ENCODE measurements at places on chromosomes 5 and 9.

DNA sequence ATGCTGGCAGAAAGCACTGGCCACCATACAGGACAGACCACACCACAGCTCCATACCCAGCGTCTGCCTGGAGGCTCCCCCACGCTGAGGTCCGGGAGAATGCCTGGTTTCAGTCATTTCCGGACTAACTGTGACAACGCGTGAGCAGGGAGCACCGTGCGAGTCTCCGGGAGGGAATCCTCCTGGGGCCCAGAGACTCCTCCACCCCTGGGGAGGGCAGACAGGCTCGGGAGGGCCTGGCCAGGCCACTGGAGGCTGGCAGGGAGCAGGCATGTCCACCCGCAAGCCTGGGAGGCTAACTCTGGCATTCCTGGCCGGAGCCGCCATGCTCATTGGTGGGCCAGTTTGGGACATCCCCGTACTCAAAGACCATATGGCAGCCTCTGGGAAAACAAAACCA lies 6.5 kb downstream of the BRD3OS start:
- no peak for DNase-seq

DNA sequence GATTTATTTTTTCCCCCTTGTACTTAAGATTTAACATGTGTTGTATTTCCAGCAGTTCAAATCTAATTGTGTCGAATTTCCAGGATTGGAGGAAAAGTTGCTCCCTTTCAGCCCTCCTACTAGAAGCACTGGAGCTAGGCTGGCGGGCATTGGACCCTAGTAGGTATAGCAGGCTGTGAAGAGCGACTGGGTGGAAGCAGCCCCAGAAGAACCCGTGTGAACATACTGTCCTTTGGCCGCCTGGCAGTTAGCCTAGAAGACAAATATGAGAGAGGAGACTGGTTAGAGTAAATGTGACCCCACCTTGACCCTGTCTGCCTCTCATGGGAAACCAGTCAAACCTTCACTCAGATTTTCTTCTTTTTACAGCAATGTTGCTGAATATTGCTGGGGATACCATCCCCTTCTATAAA lies 13.9 kb downstream of the ALDOB start:
- DNase-seq = no peak

- peak; percentile 37 for DNase-seq
These were observed 84.0 kb downstream of the ZSWIM6 start for GRCh38 chr5:61416010-61416409.

- no peak for DNase-seq
These were observed 2.4 kb upstream of the GLT6D1 start for GRCh38 chr9:135641745-135642144.

- no peak for DNase-seq
These were observed 3.9 kb downstream of the ALAD start for GRCh38 chr9:113397203-113397631.

GRCh38 chr9:135343136-135343535 lies 136.4 kb upstream of the PPP1R26 start:
- no peak for DNase-seq

GRCh38 chr5:107074996-107075395 lies 595.7 kb downstream of the EFNA5 start:
- no peak for DNase-seq

GRCh38 chr5:146193285-146193684 lies 10.1 kb upstream of the RBM27 start:
- peak; percentile 47 for DNase-seq

- peak; percentile 49 for DNase-seq
These were observed 40.2 kb downstream of the SH3RF2 start for GRCh38 chr5:145976431-145977155.

DNA sequence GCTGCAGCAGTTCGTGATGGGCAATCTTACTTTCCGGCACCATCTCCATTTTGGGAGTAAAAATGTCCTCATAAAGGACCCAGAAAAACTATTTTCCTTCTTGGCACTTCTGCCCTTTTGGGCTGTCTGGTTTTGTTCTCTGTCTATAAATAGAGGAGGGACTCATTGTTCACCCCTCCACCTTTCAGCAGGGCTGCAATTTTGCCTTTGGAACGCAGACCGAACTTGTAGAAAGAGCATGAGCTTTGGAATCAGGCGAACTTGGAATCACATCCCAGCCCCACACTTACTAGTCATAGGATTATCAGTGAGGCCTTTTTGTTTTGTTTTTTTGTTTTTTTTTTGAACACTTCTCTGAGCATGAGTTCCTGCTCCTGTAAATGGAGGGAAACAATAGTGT lies 178.1 kb upstream of the IL12B start:
- peak; percentile 14 for DNase-seq

DNA sequence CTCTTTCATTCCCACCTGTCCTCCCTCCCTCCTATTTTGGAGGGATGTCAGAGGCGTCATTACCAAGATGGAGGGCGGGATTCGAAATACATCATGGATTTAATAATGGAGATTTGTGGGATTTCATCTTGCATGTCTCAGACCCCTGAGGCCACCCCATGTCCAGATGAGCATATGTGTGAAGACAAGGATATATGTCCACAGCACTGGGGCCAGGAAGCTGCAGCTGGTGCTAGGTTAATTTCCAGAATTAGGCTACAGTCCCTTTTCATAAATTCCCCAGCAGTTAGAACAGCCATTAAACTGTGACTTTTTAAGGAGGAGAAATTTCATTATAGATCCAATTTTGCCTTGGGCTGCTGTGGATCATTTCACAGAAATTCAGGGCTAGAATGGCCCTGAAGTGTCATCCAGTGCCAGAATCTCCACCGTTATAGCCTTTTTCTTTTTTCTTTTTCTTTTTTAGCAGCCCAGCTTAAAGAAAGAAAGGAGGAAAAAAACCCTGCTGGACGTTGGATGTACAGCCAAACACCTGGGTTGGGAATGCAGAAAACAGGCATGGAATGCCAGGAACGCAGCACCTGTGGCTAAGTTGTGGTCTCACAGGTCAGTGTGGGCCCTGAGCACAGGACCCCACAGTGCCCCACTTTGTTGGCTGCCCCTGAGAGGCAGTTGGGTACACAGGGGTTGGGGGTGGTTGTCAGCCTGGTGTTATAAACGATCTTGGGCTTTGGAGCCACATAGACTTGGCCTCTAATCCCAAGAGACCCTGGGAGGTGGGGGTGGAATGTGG lies 50.2 kb upstream of the CXCL14 start:
- no peak for DNase-seq

- DNase-seq = peak; percentile 90
These were observed 1032.7 kb downstream of the NR2F1-AS1 start for GRCh38 chr5:92548346-92548745.

GRCh38 chr9:94801681-94802080 lies 75.2 kb downstream of the AOPEP start:
- peak; percentile 37 for DNase-seq

DNA sequence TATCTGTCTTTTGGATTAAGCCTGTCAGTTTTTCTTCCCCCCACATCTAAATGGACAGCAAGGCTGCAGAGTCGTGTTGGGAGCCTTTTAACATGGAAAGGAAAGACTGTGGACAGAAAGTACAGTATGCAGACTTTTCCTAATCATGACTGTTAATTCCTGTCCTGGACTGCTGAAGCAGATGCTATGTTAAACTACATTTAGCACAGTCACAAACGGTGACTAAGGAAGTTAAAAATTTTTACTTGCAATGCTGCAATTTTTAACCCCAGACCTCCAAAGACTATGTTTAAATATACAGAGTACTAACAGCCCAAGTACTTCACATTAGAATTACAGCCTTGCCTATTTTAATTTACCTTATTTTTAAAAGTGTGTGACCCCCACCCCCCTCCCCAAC lies 51.8 kb downstream of the ELAVL2 start:
- no peak for DNase-seq

GRCh38 chr5:102036927-102037326 lies 259.2 kb downstream of the SLCO4C1 start:
- DNase-seq = no peak

- no peak for DNase-seq
These were observed 40.1 kb upstream of the PDE8B start for GRCh38 chr5:77170196-77170890.

GRCh38 chr9:137423514-137424291 lies 510 bp downstream of the NOXA1 start:
- no peak for DNase-seq

DNA sequence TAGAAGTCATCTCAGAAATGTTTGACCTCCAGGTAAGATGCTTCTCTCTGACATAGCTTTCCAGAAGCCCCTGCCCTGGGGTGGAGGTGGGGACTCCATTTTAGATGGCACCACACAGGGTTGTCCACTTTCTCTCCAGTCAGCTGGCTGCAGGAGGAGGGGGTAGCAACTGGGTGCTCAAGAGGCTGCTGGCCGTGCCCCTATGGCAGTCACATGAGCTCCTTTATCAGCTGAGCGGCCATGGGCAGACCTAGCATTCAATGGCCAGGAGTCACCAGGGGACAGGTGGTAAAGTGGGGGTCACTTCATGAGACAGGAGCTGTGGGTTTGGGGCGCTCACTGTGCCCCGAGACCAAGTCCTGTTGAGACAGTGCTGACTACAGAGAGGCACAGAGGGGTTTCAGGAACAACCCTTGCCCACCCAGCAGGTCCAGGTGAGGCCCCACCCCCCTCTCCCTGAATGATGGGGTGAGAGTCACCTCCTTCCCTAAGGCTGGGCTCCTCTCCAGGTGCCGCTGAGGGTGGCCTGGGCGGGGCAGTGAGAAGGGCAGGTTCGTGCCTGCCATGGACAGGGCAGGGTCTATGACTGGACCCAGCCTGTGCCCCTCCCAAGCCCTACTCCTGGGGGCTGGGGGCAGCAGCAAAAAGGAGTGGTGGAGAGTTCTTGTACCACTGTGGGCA lies 642 bp downstream of the CSF2 start:
- DNase-seq = no peak

GRCh38 chr5:159779481-159779880 lies 136.8 kb upstream of the ADRA1B start:
- DNase-seq = no peak

DNA sequence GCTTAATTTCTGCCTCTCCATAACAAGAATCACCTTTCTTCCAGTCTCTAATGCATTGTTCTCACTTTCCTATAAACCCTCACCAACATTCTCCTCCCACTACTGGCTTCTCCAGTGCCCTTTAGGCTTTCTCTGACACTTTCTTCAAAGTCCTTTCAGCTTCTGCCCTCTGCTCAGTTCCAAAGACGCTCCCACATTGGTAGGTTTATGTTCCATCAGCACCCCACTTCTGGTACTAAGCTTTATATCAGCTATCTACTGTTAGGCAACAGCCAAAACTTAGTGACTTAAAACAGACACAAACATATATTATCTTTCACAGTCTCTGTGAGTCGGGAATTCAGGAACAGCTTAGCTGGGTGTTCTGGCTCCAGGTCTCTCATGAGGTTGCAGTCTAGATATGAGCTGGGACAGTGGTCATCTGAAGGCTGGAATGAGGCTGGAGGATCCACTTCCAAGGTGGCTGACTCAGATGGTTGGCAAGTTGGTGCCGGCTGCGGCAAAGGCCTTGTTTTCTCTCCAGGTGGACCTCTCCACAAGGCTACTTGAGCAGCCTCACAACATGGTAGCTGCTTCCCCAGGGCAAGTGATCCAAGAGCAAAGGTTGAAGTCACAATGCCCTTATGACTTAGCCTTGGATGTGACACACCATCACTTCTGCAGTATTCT lies 37.4 kb downstream of the BOD1 start:
- DNase-seq = no peak

- DNase-seq = no peak
These were observed 309.0 kb downstream of the MAN2A1 start for GRCh38 chr5:109998726-109999125.

DNA sequence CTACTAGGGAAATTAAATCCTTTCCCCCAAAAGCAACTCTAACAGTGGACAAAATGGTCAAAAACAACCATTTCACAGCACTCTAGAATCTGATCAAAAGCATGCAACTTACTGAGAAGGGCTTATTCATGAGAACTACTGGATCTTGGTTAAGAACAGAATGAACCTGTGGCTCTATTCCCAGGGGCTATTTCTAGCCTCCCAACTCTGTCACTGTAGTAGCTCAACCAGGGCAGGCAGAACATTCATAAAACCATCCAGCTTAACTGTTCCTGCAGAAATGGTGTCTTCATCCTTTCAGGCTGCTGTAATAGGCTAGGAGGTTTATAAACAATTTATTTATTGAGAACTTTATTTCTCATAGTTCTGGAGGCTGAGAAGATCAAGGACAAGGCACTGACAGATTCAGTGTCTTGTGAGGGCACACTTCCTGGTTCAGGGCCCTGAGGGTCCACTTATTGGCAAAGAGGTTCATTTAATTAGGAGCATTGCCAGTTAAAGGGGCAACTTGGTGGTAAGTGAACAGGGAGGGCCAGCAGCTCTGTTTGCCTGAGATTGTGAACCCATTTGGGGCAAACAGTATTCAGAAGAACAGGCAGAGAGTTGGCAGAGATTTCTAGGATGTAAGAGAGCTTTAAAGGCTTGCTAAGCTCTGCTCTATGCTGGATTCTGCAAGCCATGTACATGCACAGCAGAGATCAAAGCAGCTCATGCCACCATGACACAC lies 238.5 kb upstream of the FBXL7 start:
- no peak for DNase-seq

GRCh38 chr5:52603778-52604554 lies 183.8 kb upstream of the ITGA1 start:
- no peak for DNase-seq

DNA sequence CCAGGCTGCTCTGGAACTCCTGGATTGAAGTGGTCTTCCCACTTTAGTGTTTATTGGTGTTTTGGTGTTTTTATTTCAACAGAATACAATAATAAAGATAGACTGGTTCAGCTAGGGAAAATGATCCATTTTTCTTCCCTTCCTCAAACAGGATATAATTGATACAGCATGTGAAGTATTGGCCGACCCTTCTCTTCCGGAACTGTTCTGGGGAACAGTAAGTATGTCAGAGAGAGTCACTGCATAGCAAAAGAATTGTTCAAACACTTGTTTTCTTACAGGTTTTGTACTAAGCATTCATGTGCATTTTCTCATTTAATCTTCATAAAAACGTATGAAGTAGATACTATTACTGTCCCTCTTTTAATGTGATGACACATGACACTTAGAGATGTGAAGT lies 31.6 kb downstream of the NUP188 start:
- no peak for DNase-seq

DNA sequence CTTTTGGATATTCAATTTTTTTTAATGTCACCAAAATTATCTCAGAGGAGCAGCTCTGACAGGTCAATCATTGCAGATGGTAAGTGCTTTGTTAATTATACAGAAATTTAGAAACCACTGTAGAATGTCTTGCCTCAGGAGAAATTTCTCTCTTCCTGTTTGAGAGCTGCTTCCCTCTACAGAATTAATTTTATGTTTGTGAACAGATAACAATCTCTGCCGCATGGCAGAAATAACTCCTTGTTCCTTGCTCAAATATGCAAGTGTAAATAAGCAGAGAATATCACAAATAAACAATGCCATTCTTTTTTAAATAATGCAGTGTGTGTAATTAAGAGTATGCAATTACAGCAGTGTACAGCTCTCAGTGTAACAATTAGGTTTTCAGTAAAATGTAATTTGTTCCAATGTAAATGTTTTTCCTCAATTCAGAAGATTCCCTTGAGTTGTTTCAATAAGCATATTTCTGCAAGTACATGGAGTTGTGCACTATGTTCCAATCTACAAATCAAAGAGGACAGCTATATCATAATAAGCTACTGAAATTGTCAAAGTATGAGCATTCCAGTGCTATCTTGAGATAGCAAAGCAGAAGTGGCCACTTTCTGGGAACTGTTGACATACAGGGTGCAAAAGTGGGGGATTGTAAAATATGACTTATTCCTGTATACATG lies 1012.8 kb downstream of the MAT2B start:
- no peak for DNase-seq

- peak; percentile 49 for DNase-seq
These were observed at the start of gene ZNF883 for GRCh38 chr9:113011911-113012381. ZNF883 (minus strand) TSS chr9:113012192.

Measured in fibroblast of the aortic adventitia (primary cell).